ENCODE measurements at places on chromosomes 5 and 9.

DNA sequence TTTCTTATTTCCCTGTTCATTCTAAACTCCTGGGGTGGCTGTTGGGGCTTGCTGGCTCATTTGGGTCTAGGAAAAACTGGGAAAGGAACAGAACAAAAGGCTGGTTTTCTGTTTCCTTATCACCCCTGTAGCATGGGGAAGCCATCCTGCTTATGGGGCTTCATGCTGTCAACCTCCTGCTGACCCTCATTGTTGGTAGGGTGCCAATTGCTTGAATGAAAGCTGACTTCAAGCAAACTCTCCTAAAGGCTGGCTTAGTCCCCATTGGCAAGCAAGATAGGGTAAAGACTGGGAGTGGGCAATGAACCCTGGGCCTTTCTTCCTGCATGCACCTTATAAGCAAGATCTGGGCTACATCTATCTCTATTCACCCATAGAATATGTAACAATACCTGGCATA, 511.6 kb downstream of the DMAC1 start:
- no peak for DNase-seq

DNA sequence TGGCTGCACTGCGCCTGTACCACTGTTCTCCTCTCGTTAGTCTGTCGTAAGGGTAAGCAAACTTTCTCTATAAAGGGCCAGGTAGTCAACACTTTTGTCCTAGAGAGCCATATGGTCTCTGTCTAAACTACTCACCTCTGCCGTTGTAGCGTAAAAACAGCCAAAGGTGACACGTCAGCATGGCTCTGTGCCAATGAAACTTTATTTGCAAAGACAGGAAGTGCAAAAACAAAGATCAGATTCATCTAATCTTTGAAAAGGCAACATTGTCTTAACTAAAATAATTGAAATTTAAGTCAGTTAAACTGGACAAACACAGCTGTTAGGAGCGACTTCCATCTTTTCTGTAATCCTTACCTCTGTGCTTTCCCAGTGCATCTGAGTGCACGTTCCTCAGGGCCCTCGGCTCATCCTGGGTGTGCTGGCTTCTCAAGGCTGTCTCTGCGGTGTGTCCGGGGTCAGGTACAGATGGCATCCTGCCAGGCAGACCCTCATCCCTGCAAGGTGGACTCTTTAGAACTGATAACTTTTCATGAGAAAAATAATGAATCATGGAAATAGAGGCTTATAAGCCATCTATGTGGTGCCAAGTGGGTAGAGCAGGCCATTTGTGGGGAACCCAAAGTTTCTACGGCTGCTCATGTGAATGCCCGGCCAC, 35.2 kb upstream of the IRX4 start:
- DNase-seq = no peak

DNA sequence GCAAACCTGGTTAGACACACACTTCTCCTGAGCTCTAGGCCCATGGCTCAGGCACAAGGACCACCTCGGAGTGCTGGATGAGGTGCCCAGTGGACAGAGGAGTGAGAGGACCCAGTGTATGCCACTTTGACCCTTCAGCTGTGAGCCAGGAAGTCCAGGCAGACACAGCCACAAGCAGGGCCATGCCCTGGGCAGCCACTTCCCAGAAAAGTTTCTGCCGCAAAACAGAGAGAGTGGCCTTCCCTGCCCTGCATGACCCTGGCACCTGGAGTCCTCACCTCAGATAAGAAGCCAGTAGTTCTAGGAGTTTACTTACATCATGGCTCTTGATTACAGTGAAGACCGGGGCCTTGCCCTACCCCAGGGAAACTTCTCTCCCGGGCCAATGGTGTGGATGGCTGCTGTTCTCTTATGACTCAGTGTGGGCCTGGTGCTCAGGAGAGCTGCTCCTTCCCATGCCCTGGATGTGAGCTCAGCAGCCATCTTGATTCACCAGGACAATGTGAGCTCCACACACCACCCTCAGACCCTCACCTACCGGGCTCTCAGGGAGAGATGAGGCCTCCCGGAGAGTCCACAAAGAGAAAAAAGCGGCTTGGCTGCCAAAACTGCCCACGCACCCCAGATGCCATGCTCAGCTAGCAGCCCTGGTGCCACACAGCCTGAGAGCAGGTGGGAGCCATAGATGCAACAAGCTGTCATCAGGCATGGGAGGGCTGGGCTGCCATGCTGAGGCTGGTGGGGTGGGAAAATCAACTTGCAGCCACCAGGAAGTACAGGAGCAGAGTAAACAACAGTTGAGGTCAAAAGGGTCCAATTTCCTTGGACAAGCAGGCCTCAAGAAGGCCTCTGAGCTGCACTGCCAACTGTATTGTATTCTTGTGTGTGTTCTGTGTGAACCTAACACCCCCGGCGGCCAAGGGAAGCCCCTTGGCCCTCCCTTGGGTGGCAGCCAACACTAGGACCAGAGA, 11.7 kb upstream of the IRF1 start:
- DNase-seq = no peak

DNA sequence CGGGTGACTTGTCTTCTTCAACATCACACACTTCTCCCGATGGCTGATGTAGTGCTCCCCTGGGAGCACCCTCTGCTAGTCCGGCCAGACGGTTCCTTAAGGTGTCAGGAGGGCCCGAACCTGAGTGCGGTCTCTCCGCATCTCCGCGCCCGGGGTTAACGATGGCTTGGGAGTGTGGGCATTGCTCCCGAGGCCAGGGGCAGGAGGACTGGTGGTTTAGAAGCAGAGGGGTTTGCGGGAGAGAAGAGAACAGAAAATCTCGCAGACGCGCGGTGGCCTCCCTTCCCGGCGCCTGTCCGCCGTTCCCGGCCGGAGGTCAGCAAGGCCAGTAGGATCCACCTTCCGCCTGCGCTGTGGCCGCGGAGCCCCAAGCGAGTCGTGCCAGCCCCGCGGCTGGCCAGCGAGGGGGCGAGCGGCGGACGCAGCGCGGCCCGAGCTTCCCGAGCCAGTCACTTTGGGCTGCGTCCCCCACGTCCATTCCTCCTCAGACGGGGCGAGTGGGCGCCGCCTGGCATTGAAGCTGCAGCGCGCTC, 700 bp downstream of the CDO1 start:
- DNase-seq = peak; percentile 1

DNA sequence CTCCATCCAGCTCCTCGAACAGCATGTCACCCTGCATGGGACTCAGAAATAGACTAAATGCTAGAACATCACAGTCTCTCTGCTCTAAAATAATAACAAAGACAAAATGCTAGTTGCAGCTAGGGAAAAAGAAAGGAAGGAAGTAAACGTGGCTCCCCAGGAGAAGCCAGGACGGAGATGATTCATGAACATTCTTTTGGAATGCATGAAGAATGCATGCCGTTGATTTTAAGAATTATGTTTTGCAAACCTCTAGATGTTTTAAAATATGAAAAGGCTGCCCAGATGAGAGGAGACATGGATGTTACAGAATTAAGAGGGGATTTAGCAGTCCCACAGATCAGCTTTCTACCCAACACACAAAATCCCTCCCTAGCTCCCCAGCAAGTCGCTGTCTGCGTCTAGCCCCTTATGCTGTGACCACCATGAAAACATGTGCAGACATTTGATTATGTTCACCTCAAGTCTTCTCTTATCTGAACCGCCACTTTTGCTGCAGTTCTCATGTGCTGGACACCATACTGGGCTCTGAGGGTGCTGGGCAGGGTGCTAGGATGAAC, 139.4 kb upstream of the LMX1B start:
- peak; percentile 64 for DNase-seq

GRCh38 chr5:53994148-53994547, 316.2 kb downstream of the ARL15 start:
- DNase-seq = peak; percentile 54

DNA sequence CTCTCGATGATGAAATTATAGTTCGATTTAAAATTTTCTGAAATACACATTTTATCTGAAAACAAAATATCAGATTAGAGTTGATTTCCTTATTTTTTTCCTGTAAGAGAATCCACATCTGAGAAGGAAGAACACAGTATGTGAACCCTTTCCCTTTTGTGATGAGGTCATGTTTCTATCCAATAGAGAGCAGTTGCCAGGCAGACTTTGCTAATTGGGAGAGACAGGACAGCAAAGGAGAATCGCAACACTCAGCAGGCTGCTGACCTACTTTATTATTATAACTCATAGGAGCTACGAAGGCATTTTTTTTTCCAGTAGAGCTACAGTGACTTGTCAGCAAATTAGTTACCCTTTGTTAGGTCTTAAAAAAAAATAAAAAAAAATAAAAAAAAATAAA, 242.1 kb downstream of the HCN1 start:
- peak; percentile 0 for DNase-seq

GRCh38 chr5:151627650-151628049, 36.5 kb upstream of the FAT2 start:
- DNase-seq = peak; percentile 21

- DNase-seq = no peak
Measured at GRCh38 chr5:108238461-108238860, 143.4 kb downstream of the FBXL17 start.

- DNase-seq = peak; percentile 57
Measured at GRCh38 chr5:165130656-165131055, 1625.2 kb downstream of the MAT2B start.

Data from astrocyte (in vitro differentiated cells and primary cell).